ENCODE measurements at places on chromosomes 12 and 14. TPM values are rescaled to one million over a fixed set of nuclear protein-coding genes. Genes with fewer than 3 reads are reported as not detected.
A peak's percentile ranks its signal among the peaks of the same experiment; 100 is the strongest.

DNA sequence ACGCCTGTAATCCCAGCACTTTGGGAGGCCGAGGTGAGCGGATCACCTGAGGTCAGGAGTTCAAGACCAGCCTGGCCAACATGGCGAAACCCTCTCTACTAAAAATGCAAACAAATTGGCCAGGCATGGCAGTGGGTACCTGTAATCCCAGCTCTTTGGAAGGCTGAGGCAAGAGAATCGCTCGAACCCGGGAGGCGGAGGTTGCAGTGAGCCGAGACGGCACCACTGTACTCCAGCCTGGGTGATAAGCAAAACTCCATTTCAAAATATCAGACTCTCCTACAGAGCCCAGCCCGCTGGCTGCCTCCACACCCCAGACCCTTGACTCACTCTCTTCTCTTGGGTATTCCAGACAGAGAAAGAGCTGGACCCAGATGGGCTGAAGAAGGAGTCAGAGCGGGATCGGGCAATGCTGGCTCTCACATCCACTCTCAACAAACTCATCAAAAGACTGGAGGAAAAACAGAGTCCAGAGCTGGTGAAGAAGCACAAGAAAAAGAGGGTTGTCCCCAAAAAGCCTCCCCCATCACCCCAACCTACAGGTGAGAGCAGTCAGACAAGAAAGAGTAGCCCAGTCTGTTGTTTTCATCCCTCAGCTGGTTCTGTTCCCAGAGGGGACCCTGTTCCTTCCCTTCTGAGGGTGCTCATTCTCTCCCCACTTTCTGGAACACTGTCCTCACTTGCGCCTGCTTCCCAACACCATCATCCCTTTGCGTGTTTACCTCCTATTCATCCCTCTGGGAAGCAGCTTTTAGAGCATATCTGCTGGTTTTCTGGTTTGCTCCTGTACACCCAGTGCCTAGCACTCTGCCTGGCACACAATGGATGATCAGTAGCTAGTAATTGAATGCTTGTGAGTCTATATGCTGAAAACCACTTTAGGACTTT, 19.7 kb downstream of the AGAP2 start:
- no peak for DNase-seq

The TSPAN19 gene
- 0.91 TPM for total RNA-seq

DNA sequence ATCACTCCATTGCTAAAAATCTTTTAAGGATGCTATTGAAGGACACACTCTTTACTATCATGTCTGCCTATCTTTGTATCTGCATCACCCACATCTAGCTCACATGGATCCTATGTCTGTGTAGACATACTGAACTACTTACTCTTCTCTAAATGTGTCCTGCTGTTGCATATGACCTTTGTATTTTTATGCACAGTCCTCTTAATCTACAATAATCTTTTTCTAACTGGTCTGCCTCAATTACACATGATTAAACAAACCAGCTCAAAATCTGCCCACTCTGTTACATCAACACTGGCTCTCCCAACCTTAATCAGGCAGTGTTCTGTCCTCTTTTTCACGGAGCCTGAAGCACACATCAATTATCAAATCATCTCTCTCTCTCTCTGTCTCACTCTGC, 316.3 kb upstream of the MGAT4C start:
- DNase-seq, result no peak

DNA sequence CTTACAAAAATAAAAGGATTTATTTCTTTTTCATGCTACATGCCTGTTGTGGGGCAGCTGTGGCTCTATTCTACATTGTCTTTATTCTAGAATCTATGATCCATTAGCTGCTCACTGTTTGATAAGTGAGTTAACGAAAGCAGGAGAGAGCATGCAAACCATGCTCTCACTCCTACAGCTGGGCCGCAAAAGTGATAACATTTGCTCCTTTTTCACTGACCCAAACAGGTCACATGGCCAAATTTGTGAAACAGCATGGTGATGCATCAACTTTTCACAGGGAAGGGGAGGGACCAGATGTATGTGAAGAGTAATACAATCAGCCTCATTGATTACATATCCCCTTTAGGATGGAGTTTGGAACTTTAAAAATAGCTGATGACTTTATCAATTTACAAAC, 456.9 kb upstream of the SYT1 start:
- DNase-seq, result no peak

The DHH gene
- total RNA-seq, result not detected

The REP15 gene
- total RNA-seq, result not detected

DNA sequence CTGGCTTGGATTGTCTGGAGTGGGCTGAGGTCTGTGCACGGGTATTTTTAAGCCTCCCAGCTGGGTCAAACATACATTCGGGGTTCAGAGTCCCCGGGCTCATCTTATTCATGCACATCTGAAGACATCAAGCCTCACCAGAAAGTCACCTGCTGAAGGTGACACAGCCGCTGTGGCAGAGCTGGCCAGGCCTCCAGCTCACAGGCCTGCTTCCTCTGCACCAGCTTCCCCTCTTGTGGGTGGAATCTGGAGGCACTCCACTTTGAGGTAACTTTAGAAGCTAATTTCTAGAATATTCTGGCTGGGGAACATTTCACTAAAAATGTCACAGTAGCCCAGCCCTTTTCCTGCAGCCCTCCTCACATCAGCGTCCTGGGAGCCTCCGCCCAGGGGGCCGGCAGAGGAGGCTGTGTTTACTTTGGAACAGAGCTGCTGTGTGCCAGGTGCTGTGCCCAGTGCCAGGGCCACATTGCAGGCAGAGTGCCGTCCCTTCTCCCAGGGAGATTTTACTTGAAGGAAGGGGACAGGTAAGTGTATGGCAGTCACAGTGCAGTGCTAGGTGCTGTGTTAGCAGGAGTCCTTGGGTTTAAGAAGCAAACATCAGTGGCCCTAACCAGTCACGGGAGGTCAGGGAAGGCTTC, 62.2 kb downstream of the TSPAN11 start:
- DNase-seq, result no peak

The EML5 gene
- total RNA-seq, result 1.4 TPM

- peak; percentile 39 for DNase-seq
Measured at GRCh38 chr14:103716091-103716801, 636 bp downstream of the ZFYVE21 start.

- no peak for DNase-seq
Measured at GRCh38 chr12:7150356-7150755, 20.2 kb downstream of the CLSTN3 start.
